ENCODE measurements at places on chromosomes 6 and 20.

GRCh38 chr6:37182736-37183590 lies 13.0 kb downstream of the PIM1 start:
- no peak for DNase-seq

DNA sequence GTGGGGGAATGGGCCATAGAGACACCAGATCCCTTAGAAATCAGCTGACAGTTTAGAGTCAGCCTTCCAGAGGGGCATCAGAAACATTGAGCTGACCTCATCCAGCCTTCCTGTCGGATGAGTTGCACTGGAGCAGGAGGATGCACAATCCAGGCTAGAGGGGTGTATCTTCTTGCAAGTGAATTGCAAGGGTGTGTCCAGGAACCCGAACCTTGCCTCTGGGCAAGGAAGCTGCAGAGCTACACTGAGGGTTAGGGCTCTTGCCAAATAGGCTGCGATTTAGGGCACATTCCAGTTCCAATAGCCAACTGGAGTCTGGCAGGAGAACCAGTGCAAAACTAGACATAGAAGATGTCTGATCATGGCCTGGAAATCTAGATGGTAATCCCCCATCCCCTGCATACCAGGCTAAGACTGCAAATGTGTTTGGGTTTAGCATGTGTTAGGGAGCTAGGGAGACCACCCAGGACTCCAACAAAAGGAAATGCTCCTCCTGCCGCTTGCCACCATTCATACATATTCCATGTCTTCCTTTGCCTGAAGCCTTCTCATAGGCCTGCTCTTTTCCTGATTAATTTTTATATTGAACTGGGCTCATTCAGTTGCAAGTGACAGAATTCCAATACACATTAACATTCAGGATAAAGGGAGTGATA lies 6.3 kb upstream of the UTRN start:
- DNase-seq = no peak

- DNase-seq = no peak
Observed at GRCh38 chr20:2124564-2125213, 23.1 kb downstream of the STK35 start.

DNA sequence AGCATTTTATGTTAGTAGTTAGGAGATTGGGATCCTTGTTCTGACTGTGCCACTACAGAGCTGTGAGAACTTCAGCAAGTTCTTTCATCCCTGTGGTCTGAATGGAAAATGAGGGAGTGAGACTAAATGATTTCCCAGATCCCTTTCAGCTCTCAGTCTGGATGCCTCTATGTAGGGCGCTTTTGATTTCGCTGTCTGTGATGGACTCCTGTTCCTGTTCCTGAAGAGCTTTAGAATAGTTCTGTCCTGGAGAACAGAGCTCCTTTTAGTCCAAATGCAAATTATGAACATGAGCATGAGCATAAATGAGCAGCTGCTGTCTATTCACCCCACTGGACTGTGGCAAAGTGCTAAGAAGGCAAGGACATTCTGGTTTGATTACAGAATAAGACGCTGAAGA lies 61.4 kb upstream of the NT5E start:
- no peak for DNase-seq

DNA sequence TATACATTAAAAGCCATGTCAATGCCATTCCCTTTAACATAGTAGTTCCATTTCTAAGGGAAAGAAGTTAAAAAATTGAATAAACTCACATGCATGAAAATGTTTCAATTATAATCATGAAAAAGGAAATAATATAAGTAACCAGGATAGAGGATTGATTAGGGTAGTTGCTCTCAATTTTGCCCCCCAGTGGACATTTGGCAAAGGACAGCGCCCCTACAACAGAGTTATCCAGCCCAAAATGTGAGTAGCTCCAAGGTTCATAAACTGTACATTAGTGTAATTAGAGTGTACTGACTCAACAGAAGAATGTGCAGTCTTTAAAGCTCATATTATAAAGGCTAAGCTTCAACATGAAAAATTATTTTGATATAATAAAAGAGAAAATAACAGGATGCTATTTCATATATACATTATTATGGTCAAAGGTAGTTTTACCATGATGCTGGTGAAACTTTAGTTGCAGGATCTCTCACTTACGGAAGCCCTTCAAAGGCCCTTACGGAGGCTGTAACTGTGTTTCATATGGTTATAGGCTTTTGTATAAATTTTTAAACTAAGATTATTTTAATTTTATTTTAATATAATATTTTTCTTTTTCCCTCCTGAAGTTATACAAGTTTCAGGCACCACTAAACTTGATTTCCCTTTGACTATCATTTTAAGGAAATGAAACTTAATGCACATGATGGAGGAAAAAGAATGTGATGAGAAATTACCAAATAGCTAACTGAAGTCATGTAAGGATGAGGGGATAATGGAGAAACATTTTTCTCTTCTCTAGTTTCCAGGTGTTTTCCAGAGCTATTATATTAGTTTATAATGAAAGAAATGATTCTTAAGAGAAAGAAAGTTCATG lies 403.6 kb downstream of the PLCB1 start:
- DNase-seq = no peak

- no peak for DNase-seq
Observed at GRCh38 chr6:39555136-39555535, 170.1 kb downstream of the KIF6 start.

GRCh38 chr20:40997116-40997515 lies 31.5 kb upstream of the TOP1 start:
- no peak for DNase-seq

DNA sequence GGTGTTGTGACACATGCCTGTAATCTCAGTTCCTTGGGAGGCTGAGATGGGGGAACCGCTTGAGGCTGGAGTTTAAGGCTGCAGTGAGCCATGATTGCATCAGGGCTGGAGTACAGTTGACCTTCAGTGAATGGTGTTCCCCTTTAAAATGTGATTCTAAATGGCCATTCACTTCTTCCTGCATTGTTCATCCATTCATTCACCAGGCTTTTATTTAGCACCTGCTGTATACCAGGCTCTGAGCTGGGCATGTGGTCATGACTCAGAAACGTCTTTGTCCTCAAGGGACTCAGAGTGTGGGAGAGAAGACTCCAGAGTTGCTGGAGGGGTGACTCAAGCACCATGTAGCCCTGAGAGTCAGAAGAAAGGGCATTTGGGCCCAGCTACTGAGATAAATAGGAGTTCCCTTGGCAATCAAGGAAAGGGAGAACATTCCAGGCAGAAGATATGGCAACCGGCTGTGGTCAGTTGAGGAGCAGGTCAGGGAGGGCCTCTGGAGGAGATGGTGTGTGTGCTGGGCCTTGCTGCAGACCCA lies 101.1 kb downstream of the DLGAP4 start:
- no peak for DNase-seq

GRCh38 chr6:136772685-136773472 lies 19.4 kb downstream of the MAP3K5 start:
- DNase-seq = no peak

- no peak for DNase-seq
Observed at GRCh38 chr6:135393289-135393688, 104.3 kb downstream of the AHI1 start.

Measured in nucleus accumbens (tissue), 56 donors.